Suprapubic skin (tissue), 4 donors: ENCODE measurements at places on chromosomes 2 and 18.
A peak's percentile ranks its signal among the peaks of the same experiment; 100 is the strongest.

DNA sequence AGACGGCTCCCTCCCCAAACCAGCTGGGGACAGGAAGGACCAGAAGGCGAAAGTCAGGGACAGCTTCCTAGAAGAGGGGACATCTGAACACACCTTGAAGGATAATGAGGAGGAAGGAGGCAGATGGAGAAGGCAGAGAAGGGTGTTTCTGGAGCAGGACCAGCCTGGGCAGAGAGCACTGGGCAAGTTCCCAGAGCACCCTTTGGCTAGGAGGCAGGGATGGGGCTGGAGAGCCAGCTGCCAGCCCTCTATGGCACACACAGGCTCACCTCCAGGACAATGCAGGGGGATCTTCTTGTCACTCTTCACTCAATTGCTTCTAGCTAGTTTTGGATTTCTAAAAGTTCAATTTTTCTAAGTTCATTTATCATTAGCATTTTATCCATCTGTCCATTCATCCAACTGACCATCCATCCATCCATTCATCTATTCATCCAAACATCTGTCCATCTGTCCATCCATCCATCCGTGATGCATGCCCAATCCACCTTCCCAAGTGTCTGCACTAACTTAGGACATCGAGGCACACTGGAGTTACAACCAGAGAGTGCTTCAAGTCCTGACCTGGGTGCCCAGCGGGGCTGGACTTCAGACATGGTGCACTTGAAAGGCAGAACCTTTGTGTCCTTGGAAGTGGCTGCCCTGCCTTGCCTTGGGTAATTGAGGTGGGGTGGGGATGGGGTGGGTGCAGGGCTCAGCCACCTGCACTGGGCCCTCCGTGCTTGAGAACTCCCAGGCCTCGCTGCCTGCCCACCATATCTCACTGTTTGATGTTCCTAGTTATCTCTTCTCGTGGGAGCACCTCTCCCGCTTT lies 42.5 kb downstream of the INHBB start:
- peak; percentile 36 for DNase-seq

GRCh38 chr2:162002623-162003235 lies 71.3 kb downstream of the DPP4 start:
- DNase-seq, result no peak

GRCh38 chr2:162782138-162782537 lies 56.4 kb downstream of the KCNH7 start:
- DNase-seq, result no peak

GRCh38 chr2:150122871-150123613 lies 364.4 kb downstream of the RND3 start:
- DNase-seq, result no peak

DNA sequence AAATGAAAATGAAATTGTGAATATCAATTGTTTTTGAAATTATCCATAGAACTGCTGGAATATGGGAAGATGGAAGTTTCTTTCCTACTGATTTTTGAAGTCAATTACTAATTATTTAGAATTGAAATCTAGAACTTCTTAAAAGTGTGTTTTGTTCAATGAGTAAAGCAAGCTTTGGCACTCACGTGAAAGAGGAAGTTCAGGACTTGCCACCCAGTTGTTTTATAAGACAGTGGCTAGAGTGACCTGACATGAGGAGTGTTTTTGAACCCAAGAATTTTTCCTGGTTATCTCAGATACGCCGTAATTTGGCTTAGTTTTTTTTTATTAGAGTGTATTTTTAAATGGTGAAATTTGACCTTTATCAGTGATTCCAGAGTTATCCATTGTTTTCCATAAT lies 3.5 kb downstream of the MXD1 start:
- no peak for DNase-seq

DNA sequence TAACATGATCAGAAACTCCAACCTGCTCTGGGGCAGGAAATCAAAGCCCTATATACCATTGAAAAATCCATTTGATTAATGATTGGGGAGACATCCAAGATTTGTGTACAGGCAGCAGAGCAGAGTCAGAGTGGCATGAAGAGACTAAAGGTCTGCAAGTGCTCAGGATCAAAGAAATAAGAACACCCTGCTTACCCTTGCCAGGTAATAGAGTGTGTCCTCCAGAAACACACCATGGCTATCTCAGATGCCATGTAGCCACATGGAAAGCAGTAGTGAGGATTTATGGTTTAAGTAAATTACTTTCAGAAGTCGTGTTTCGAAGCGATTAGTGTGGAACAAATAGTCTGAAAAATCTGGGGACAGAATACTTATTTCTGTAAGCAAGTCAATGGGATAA lies 592.9 kb downstream of the SUCLG1 start:
- DNase-seq, result no peak

DNA sequence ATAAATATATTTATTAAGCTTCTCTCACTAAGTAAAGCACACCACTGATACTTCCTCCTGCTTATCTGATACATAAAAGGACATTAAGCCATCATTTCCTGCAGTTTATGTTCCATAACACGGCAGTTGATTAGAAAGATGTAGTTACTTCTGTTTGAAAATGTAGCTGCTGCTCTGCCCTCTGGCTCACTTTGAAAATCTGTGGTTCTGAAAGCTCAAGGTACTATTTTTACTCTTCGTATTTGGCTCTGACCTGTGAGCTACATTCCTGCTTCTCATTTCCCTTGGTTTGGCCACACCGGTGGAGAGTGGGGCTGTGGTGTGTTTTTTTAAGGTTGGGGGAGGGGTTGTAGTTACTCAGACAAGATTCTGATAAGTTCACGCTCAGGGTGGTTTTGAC lies 12.8 kb upstream of the TTN start:
- DNase-seq, result no peak

DNA sequence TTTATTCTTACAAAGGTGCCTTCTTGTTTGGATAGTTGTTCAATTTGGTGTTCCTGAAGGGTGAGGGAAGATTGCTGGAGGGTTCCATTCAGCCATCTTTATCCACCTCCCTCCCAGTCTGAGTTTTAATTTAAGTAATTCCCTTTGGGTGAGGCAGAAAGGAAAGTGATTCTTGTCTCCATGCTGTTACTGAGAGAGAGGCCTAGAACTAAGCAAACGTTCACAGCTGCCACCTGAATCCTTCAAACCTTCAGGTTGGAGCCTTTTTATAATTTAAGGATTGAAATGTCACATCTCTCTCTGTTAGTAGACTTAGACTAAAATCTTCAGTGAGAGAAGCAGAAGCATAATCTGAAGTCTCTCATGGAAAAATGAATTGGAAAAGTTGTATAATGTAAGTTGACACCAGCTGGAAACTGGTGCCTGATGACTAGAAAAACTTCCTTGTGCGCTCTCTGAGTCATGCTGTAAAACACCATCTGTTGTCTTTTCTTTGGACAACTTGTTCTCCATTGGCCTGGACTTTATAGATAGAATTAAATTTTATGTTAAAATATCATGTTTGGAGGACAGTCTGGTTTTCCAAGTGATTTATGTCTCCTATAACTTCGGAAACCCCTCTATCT lies 14.6 kb downstream of the STRADB start:
- DNase-seq, result no peak

- DNase-seq, result no peak
Observed at GRCh38 chr2:157336137-157337010, 10.8 kb upstream of the ERMN start.

GRCh38 chr2:226977775-226978190 lies 141.9 kb downstream of the RHBDD1 start:
- DNase-seq, result no peak

GRCh38 chr2:187959821-187960220 lies 331.9 kb upstream of the GULP1 start:
- DNase-seq, result no peak

- no peak for DNase-seq
Observed at GRCh38 chr2:94890234-94890633, 19.0 kb downstream of the TEKT4 start.

DNA sequence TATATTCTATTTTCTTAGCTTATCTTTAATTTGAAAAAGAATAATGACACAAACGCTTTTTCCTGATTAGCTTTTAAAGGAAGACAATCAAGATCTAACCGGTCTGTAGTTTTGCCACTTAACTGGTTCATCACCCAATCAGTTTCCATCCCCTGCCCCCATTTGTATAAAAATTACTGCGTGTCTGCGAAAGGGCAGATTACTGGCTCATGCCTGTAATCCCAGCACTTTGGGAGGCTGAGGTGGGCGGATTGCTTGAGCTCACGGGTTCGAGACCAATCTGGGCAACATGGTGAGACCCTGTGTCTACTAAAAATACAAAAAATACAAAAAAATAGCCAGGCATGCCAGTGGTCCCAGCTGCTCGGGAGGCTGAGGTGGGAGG lies 2.4 kb downstream of the CEBPZOS start:
- DNase-seq, result no peak

- no peak for DNase-seq
Observed at GRCh38 chr18:50277942-50278341, 3.4 kb downstream of the MBD1 start.

GRCh38 chr2:7878786-7879482 lies 802.9 kb upstream of the ID2 start:
- DNase-seq, result no peak

GRCh38 chr2:68185541-68186164 lies 28.0 kb downstream of the PNO1 start:
- no peak for DNase-seq

- DNase-seq, result no peak
Observed at GRCh38 chr2:134406736-134407135, 152.9 kb downstream of the MGAT5 start.

DNA sequence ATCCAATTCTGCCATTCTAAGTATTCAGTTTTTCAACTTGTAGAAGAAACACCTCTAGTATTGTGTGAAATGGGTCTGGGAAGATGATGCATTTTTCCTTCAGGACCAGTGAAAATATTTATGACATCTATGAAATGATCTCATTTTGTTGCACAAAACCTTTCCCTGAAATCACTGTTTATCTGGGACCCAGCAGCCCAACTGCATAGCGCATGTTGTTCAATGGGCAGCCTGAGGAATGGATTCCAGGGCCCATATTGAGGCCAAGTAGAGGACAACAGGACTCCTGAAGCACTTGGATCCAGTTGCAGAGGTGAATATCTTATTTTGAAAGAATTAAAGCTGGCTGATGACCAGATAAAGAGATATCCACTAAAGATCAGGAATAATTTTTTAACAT lies 7.3 kb downstream of the RBMS1 start:
- DNase-seq, result no peak

DNA sequence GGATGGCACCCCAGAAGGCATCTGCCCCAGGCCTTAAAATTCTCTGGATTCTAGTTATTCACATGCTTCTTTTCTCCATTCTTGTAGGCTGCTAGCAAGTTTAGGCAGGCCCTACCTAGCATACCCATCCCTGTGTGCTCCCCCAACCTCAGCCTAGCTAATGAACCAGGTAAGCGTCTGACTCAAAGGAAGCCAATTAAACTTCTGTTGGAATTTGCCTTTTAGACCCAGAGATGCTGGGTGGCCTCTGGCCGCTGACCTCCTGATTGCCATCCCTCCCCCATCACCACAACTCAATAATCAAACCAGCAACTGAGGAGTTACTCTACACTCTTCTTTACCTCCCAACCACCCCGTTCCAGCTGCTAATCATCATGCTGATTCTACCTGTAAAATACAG lies 19.0 kb upstream of the CEP68 start:
- DNase-seq, result no peak

DNA sequence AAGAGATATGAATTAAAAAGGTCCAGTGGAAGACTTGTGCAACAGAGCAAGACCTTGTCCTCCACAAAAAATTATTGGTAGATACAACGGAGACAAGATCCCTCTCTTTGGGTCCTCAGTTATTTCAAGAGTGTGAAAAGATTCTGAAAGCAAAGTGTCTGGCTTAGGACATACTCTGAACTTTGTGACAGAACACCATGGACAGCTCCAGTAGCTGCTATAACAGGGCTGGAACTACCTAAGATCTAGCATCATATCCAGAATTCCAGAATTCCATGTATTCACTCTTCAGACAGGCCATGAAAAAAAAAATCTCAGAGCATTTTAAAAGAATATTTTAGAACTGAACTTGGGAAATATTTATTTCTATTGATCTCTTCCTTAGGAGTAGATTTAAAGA lies 74.8 kb upstream of the ZBTB14 start:
- no peak for DNase-seq

DNA sequence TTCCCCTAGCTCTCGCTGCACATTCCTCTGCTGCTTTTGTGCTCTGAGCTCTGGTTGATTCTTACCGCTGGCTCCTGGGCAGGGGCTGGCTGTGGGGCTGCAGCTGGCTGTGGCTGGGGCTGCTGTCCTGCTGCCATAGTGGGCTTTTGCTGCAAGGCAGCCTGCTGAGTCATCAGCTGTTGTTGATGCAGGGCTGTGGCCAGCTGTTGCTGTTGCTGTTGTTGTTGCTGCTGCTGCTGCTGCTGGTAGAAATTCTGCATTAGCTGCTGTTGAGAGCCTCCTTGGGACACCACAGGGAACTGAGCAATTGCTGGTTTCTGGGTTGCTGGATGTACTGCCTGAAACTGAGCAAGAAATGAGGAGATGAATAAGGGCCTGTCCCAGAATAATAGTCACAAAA lies 77.2 kb upstream of the NFU1 start:
- DNase-seq, result no peak
